AG10803 (cell line): ENCODE measurements at places on chromosomes 4 and X.

DNA sequence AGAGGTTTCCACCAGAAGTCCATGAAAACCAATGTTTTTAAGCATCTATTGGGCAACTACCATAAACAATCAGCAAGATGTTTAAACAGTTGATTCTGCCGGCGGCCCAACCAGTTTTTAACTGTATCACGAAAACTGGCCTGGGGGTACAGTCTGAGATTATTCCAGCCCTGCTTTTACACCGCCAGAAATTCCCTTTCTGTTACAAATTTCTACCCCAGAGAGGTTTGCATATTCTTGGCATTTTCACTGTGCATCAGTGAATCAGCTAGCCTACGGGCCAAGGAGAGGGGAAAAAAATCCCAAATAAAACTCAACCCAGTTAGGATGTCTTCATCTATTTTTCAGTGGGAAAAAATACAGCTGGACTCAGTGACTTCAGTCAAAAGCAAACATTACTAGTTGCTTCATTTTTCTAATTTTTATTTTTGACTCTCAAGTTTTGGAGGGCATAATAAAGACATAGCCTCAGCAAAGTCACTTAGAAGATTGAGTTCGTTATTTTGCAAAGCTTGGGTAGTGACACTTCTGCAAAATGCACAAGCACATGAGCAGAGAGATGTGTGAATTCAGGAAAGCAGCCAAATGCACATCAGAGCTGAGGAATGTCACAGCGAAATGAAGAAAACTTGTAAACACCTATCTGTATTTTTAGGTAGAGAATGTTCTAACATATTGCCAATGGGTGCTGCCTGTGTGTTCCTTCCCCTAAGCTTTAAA, 167.8 kb upstream of the GK2 start:
- DNase-seq = no peak

DNA sequence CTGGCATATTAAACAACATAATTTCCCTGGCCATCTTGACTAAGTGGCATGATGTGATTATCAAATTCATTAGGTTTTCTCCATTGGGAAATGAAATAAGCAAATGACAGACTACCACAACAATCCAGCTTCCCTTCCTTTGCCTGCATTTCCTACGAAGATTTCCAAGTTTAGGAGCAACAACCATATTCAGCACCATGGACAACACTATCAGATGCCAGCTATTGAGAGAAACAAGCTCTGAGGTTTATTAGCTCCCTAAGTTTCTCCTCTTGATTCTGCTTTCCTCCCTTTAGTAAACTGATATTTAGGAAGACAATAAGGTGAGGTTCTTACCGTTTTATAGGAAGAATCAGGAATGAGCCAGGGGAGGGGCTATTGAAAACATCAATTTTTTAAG, 36.2 kb downstream of the DCX start:
- DNase-seq = no peak

- no peak for DNase-seq
Observed at GRCh38 chr4:74092957-74093356, 6.0 kb downstream of the CXCL2 start.

DNA sequence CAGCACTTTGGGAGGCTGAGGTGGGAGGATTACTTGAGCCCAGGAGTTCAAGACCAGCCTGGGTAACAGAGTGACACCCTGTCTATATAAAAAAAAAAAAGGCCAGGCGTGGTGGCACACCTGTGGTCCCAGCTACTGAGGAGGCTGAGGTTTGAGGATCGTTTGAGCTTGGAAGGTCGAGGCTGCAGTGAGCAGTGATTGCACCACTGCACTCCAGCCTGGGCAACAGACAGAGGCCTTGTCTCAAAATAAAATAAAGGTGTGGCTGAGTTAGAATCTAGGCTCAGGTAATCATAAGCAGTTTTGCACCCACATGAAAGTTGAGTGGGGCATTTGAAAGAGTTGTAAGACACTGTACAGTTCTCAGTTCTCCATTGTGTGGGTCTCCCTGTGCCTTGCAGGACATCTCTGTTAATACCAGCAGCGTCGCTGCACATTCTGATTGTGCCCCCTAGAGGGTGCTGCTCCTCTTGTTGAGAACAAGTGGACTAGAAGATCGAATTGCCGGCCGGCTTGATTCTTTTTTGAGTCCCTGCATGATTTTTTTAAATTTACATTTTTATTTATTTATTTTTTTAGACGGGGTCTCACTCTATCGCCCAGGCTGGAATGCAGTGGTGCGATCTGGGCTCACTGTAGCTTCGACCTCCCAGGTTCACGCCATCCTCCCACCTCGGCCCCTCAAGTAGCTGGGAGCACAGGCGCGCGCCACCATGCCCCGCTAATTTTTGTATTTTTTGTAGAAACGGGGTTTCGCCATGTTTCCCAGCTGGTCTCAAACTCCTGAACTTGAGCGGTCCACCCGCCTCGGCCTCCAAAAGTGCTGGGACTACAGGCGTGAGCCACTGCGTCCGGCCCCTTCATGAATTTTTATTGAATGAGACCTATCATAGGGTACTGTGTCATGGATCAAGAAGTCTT, 73.6 kb upstream of the RBMX start:
- peak; percentile 67 for DNase-seq

DNA sequence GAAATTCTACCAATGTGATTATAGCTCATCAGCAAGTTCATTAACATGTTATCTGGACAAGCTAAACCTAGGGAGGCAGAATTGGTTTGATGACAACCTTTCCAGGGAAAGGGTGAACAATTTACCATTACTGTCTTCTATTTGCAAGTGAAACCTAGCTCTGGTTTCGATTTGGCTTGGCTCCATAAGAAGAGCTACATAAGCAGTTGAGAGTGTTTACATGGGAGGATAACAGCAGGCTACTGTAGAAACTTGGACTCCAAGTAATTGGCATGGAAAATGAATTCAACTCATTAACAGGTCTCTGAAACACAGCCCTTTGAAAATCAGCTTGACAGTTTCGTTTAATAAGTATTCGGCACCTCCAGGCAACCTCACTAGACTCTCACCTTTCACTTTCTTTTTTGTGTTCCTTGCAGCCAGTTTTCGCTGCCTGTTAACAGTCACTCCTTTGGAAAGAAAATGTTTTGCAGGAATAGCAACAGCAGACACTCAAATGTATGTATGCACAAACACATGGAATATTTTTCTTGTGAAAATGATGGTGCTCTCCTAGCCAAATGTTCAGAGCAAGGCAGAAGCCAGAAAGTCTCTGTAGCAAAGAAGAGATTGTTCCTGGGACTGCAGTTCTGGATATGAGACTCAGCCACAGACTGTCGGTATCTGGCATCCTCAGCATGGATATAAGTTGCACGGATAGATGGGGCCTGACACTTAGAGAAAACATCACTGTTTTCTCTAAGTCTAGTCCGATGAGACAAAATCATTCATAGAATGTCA, 27.5 kb downstream of the POU3F4 start:
- DNase-seq = no peak

- DNase-seq = peak; percentile 95
Observed at GRCh38 chrX:19673375-19674040, 158.2 kb upstream of the MAP3K15 start.

GRCh38 chr4:41797260-41797659, 48.7 kb upstream of the PHOX2B start:
- DNase-seq = no peak

DNA sequence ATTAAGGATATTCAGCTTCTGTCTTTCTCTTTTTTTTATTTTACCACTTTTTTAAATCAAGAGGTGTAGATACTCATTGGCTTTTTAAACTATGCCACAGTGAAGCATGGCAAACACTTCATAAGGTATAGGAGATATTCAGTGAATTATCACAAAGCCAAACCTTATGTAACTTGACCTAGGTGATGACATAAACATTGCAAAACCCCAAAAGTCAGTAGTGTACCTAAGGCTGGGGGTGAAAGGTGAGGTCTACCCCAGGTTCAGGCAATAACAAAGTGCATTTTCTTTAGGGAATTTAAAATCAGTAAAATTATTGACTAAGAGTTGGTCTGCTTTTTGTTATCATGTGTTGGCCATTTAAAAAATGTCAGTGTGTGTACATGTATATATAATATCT, 39.1 kb downstream of the CDKL5 start:
- no peak for DNase-seq

DNA sequence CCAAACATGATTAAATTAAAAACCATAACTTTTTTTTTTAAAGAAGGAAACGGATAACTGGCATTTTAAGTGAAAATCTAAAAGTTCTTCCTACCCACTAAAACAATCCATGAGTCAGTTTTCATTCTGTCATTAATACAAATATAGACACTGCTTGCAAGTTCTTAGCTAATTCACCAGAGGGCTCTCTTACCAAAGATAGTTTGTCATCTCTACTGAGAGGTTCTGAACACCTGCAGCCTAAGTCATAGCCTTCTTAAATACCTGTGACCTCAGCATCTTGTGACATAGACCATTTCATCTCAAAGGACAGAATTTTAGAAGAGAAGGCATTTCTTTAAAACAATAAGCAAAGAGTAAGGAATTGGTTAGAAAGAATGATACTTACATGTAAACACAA, 65.3 kb upstream of the FAM120C start:
- peak; percentile 35 for DNase-seq

GRCh38 chr4:109302361-109303139, at the start of gene COL25A1:
TSS of gene COL25A1 (minus strand) at chr4:109302658.
- peak; percentile 29 for DNase-seq

DNA sequence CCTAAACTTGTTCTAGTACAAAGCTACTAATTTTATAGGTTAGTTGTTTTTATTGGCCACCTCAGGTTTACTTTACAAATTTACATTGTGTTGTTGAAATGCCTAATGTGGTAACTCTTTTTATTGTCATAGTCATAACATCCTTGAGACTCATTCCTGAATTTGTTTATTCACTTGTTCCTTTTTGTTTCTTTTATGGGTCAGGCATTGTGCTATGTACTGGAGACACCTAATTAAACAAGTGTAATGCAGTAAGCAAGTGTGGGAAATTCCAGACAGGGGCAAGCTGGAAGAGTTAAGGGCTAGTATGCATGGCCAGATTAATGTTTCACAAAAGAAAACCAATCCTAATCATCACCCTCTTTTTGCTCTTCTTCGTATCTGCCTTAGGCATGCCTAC, 30.5 kb upstream of the TTC29 start:
- DNase-seq = no peak

DNA sequence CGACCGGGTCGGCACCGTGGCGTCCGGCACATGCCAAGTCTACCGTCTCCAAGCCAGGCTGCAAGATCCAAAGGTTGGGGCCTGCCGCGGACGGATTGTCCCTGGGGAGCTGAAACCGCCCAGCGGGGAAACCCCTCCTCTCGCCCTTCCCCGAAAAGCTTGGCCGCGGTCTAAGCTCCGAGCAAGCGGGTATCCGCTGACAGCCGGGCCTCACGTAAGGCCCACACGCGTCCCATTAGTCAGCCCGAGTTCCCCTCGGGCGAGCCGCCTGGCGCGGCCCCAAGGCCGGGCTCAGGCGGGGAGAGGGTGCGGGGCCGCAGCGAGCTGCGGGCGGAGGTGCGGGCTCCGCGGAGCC, 6.8 kb upstream of the BCOR start:
- DNase-seq = peak; percentile 68

GRCh38 chrX:106220177-106220576, 52.1 kb downstream of the PWWP3B start:
- DNase-seq = no peak

GRCh38 chrX:109441266-109441665, 40.6 kb downstream of the GUCY2F start:
- DNase-seq = no peak

GRCh38 chrX:150258463-150259430, 104.4 kb upstream of the MAMLD1 start:
- peak; percentile 27 for DNase-seq

GRCh38 chr4:170849969-170850368, 760.2 kb upstream of the AADAT start:
- no peak for DNase-seq
